ENCODE measurements at places on chromosomes 7 and 10.

GRCh38 chr10:77408259-77408658, 229.3 kb downstream of the KCNMA1 start:
- no peak for DNase-seq

GRCh38 chr7:74294191-74294998, 5.2 kb downstream of the CLIP2 start:
- DNase-seq, result peak; percentile 39

DNA sequence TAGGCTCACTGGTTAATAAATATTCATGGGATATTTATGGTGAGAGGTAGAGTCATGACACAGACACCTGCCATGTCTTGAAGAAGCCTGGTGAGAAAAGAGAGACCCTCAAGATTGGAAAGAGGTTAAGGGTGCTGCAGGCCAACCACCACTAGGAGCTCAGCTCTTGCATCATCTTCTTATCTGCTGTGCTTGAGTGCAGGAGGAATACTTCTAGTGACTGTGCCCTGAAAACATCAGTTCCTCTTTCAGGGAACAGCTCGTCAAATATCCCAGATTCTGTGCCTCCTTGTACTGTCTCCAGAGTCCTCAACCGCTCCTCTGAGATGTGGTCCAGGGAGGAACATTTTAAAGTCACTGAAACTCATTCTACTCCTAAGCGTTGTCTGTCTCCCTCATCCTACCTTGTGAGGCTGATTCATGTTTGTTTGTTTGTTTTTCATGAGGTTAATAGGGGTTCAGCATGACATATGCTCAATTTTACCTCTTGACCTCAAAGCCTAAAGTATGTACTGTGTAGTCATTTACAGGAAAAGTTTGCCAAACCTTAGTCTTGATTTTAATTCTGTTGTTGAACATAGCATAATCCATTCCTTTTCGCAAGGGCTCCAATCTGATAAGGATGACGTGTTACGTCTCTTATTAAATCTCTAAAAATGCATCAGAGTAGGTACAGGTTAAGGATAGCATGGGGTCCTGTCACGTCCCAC, 293.1 kb downstream of the C7orf25 start:
- DNase-seq, result peak; percentile 18

DNA sequence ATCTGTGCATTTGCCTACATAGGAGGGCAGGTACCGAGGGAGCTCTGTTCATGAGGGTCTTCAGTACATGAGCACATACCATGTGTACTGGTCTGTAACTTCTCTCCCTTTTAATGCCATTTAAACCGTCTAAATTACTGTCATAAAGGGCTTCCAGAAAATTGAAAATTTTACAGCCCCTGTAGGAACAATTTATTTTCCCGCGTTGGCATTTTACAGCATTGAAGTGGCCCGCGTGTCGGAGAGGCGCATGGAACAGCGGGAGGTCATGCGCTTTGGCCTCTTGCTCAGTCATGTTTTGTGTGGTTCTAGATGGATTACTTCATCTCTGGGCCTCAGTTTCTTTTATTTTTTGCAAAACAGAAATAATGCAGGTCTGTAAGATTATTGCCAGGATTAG, 9.8 kb downstream of the WIPI2 start:
- no peak for DNase-seq

- peak; percentile 94 for DNase-seq
Measured at GRCh38 chr10:119655566-119656001, 4.4 kb downstream of the BAG3 start.

DNA sequence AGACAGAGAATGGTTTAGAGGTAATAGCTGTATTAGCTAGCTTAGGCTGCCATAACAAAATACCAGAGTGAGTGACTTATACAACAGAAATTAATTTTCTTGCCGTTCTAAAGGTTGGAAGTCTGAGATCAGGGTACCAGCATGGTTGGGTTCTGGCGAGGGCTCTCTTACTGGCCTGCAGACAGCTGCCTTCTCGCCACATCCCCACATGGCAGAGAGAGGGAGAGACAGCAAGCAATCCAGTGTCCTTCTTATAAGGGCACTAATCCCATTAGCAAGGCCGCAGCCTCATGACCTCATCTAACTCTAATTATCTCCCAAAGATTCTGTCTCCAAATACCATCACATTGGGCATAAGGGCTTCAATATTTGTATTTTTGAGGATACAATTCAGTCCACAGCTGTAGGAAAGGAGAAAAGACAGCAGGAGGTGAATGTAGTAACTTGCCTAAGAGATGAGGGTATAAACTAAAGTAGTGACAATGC, 3.6 kb upstream of the STAM start:
- DNase-seq, result no peak

- DNase-seq, result peak; percentile 92
Measured at GRCh38 chr7:24917510-24918239, 62.3 kb downstream of the OSBPL3 start.

DNA sequence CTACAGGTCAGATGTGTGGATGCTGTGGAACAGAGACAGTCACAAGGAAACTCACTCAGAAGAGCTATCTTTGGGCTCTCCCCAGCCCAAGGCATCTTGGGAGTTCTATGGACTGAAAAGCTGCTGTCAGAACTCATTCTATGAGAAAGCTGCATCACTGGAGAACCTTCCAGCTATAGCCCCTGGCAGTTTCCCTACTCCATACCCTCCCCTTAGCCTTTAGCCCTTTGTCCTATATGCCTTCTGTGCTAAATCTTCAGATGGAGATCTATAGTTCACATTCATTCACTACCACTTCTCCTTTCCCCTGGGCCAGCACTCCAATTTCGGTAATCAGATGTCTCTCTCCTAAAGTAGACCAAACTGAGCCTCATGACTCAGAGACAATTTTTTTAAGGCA, 6.9 kb downstream of the WNT8B start:
- no peak for DNase-seq

DNA sequence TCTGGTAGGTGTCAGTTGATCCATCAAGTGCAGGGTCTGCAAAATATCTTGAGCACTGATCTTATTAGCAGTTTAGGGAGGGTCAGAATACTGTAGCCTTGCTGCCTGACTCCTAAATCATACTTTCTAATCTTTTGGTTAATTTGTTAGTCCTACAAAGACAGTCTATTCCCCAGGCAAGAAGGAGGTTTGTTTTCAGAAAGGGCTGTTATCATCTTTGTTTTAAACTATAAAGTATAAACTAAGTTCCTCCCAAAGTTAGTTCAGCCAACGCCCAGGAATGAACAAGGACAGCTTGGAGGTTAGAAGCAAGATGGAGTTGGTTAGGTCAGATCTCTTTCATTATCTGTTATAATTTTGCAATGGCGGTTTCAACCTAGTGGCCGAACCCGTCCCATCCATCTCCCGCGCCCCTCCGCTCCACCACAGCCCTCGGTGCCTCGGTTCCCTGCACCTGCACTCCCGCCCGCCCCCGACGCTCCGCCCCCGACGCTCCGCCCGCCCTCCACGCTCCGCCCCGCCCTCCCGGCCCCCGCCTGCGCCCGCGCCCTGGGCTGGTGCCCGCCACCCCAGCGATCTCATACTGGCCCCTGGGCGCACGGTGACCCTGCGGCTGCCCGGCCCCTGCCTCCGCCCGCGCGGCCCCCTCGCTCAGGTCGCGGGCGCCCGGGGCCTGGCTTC, at the start of gene ADCK2:
ADCK2 (plus strand) TSS at position 564 of the 681 bp plus-strand sequence. CDS start 386 bp downstream, outside the sequence.
- DNase-seq, result no peak

DNA sequence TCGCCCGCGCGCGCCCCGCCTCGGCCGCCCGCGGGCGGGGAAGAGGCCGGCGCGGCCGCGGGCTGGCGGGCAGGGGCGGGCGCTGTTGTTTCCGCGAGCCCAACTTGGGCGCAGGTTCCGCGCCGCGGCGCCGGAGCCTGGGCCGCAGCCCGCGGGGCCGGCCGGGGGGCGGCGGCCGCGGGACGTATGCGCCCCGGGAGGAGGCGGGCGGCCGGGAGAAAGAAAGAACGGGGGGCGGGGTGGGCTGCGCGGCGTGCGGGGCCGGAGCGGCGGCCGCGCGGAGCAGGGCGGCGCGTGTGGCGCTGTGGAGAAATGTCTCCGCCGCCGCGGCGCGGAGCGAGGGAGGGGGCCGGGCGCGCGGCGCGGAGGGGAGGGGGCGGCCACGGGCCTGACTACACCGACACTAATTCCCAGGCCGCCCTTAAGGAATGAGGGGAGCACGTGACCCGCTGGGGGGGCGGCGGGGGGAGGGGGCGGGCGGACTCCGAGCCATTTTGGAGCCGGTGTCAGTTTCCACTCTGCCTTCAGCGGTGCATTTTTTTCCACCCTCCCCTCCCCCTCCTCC, at the start of gene BMI1:
BMI1 (plus strand) TSS at position 509 of the 565 bp plus-strand sequence. CDS start 5,351 bp downstream, outside the sequence.
- DNase-seq, result peak; percentile 64

GRCh38 chr7:100779359-100779758, 46.0 kb downstream of the ZAN start:
- no peak for DNase-seq

GRCh38 chr7:21962677-21963076, 17.0 kb upstream of the CDCA7L start:
- no peak for DNase-seq

DNA sequence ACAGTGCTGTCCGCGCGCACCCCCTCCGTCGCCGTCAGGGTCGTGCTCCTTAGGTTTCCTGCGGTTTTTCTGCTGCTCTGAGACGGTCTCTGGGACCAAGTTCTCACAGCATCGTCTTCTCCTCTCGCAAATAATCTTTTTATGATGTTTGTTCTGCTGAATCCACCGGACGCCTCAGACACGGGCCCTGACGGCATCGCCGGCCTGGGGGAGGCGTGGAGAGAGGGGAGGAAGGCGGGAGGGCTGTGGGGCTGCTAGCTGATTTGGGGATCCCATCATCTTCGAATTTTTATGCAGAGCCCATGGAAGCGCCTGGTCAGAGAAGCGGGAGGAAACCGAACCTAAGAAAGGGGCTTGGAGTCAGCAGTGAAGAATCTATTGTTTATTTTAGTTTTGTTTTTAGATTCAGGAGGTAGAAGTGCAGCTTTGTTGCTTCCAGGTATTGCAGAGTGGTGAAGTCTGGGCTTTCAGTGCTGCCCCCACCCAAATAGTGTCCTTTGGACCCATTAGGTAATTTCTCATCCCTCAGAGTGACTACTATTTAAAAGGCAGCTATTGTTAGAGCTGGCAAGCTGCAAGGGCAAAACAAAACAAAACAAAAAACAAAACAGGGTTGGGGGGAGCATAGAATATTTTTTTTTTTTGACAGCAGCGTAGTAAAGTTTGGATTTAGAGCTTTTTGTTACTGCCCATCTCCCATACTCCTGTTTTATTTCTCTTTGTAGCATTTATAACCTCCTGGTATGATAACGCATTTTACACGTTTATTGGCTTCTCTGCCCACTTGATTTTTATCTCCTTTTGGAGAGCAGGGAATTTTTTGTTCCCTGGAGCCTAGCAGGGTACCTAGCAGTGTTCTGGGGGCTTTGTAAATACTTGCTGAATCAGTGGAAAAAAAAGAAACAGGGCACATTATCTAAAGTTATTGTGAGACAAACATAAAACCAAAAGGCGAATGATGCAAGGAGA, 92.6 kb downstream of the SPAG6 start:
- DNase-seq, result peak; percentile 41

- no peak for DNase-seq
Measured at GRCh38 chr10:130389906-130390305, 253.7 kb downstream of the GLRX3 start.

GRCh38 chr10:30823651-30824050, 194.1 kb upstream of the LYZL2 start:
- no peak for DNase-seq

GRCh38 chr7:6393667-6394056, 54.1 kb downstream of the DAGLB start:
- no peak for DNase-seq

GRCh38 chr7:12481722-12482121, 78.1 kb upstream of the VWDE start:
- DNase-seq, result peak; percentile 26
